ENCODE measurements at places on chromosomes 4 and X.

DNA sequence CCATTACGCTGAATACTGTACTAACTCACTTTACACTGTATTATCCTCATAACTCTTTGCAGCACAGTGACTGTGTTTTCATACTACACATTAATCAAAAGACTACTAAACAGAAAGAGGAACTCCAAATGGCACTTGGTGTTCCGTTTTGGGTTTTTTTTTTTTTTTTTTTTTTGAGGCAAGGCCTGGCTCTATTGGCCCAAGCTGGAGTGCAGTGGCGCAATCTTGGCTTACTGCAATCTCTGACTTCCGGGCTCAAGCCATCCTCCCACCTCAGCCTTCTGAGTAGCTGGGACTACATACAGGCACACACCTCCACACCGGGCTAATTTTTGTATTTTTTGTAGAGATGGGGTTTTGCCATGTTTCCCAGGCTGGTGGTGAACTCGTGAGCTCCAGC lies 10.7 kb downstream of the KLHL8 start:
- DNase-seq, result no peak

GRCh38 chr4:137065311-137065710 lies 467.0 kb downstream of the PCDH18 start:
- DNase-seq, result no peak

- no peak for DNase-seq
These were observed 12.1 kb upstream of the ETNPPL start for GRCh38 chr4:108774809-108775530.

GRCh38 chr4:2836391-2836859 lies 7.2 kb upstream of the ADD1 start:
- DNase-seq, result no peak

DNA sequence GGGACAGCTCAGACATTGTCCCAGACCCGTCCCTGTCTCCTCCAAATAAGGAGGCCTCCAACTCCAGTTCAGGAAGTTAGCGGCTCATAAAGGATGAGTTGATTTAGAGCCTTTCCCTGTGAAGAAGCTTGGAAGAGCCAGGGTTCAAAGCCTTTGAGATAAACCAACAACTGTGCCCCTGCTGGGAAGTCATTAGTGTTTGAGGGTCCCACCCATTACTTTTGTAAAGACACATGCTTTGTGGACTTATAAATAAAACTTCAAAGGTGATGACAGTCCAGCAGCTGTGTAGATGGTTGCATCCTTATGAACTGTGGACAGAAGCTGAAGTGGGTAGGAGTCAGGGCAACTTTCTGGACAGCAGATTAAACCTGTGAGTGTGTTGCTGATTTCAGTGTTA lies 86.0 kb upstream of the PGRMC2 start:
- no peak for DNase-seq

GRCh38 chrX:48890934-48891401 lies 6.6 kb downstream of the TIMM17B start:
- peak; percentile 69 for DNase-seq
